ENCODE measurements at places on chromosomes 7 and 10.

DNA sequence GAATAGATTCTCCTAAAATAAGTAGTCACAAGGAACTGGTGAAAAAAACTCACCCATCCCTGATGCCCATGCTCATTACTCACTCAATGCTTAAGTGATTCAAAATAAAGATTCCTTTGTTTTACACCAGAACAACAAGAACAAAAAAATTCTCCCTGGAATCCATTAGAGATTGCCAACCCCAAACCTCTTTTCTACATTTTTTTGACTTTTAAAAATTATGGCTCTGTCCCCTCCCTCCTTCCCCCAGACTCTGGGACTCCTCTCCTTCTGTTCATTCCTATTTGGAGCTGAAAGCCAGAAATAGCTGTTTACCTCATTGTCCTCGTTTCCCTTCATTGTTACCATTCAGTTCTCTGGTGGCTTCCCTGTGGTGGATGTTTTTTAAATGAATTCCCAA, 63.2 kb upstream of the FHIP2A start:
- no peak for DNase-seq

DNA sequence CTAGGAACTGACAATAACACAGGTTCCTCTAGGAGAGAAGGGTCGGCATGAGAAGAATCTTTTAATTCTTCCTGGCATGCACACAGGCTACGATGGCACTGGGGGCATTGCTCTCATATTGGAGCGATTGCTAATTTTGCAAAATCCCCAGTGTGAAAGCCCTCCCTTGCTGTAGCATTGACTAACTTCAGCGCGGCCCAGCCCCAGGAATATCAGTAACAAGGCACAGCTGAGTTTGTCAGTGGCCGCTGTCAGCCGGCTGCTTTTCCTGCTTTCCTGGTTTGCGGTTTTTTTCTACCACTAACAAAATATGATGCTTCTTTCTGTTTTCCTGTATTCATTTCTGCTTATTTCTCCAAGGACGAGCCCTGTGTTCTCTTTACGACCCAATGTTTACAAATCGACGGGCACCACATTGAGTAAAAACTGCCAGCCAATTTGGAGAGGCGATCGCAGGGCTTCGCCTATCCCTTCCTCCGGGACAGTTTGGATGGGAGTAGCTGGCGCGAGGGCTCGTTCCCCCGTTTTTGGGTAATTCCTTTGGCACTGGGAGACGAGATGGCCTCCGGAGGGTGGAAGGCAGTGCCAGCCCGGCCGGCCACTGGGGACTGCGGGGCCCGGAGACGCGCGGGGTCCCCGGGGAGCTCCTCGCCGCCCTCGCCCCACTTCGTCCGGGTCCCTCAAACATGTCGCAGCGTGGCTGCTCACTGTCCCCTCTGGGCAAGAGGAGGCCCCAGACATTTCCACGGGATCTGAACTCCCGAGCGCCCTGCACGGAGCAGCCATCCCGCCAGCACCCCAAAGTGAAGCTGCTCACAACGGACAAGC, 967 bp downstream of the ADARB2 start:
- DNase-seq: no peak

GRCh38 chr10:46530249-46531186, 25.9 kb downstream of the GPRIN2 start:
- peak; percentile 96 for DNase-seq

GRCh38 chr7:30549931-30550493, 44.7 kb upstream of the GARS1 start:
- peak; percentile 29 for DNase-seq

- peak; percentile 33 for DNase-seq
Measured at GRCh38 chr7:80593869-80594586, 44.4 kb upstream of the CD36 start.

DNA sequence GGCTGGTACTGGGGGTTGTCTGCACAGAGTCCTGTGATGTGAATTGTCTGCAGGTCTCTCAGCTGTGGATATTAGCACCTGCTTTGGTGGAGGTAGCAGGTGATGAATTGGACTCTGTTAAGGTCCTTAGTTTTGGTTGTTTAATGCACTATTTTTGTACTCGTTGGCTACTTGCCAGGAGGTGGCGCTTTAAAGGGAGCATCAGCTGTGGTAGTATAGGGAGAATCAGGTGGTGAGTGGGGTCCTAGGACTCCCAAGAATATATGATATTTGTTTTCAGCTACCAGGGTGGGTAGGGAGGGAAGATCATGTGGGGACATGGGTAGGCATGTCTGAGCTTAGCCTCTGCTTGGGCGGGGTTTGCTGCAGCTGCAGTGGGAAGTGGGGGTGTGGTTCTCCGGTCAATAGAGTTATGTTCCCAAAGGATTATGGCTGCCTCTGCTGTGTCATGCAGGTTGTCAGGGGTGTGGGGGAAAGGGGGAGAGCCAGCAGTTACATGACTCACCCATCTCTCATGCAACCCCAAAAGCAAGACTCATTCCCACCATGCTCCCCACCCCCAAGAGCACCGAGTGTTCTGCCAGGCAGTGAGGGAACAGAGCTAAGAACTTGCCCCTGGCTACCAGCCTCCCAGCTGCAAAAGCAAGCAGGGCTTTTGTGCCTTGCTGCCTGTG, 53.7 kb upstream of the ZNF273 start:
- DNase-seq: no peak
